ENCODE measurements at places on chromosomes 11 and 22.

DNA sequence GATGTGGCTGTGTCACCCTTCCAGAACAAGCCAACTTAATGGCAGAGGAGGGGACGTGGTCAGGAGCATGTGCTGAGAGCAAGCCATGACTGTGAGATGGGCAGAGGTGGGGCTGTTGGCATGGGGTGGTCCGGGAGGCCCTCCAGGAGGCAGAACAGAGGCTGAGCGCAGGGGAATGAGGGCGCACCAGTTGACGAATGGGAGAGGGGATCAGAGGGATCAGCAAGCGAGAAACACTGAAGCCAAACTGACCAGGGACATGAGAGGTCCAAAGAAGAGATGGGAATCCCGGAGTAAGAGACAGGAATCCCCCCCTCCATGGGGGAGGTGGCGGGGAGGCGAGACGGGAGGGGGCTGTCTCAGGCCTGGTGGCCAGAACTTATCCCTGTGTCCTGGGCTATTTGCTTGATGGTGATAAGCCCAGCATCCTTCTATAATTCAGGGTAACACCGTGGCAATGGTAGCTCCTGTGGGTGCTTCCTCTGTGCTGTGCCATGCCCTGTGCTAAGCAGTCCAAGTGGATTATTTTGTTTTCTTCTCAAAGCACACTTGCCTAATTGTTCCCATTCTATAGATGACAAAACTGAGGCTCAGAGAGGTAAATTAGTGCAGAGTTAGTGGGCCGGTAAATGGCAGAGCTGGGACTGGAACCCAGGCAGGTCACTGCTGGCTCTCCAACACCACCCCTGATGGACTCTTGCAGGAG is 83.4 kb upstream of the SHISAL1 start:
- no peak for DNase-seq

DNA sequence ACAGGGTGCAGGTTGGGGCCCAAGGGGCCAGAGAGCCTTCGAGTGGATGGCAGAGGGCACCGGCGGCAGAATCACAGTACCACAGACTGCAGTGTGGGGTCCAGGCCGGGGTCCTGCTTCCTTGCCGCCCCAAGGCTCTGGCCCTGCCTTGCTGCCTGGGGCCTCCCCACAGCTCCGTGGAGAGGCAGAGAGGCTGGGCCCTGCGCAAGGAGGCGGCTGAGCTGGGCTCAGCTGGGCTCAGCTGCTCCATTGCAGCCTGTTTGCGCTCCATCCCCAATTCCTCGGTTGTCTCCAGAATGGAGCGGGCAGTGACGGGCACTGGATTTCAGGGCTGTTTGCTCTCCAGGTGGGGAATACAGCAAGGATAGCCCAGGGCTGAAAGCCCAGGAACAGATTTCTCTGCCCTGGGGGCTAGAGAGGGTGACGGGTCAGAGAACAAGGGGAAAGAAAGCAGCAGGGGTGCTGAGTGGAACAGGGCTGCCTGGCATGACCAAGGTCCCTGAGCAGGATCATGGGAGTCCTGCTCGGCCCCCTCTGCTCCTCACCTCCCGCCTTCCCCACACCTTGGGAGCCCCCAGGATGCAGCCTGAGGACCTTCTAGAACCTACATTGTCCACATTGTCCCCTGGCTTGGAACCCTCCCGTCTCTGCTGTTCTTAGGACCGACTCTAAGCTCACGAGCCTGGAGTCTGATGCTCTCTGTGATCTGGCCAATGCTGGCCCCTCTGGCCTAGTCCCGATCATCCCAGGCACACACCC is 18.9 kb downstream of the MRGPRG start:
- no peak for DNase-seq

GRCh38 chr11:17840101-17840548 is 105.5 kb downstream of the KCNC1 start:
- DNase-seq: no peak

- no peak for DNase-seq
Measured at GRCh38 chr22:21734540-21735199, 924 bp downstream of the YPEL1 start.

GRCh38 chr11:35106595-35106994 is 32.4 kb upstream of the CD44 start:
- no peak for DNase-seq

DNA sequence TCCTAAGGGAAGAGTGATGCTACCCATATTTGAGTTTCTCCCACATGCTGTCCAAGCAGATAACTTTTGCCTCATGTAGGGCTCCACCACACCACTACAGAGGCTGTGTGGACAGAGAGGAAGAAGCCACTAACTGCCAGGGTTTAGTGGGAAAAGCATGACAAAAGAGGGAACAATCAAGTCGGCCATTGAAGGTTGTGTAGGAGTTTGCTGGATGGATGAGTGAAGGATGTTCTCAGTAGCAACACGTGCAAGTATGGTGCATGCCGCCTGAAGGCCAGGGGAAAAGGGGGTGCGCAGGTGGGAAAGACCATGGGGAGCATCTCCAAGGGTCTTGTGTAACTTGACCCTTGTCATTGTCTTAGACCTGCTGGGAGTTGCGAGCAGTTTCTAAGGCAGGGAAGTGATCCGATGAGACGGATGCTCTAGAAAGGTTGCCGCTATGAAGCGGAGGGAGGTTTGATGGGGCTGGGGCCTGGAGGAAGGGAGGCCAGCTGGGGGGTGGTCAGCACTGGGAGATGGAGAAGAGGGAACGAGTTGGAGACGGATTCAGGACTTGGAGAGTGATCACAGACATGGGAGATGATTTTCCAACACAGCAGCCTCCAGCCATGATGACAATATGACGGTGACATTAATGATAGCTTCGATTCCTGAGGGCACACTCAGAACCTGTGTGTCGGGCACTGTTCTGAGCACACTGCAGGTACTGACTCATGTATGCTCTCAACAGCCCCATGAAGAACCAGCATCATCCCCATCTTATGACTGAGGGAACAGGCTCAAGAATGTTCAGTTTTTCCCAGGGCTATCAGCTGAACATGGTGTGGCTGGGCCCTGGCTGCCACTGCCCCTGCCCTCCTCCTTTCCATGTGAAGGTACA is 53.7 kb downstream of the CD6 start:
- DNase-seq: no peak

- no peak for DNase-seq
Measured at GRCh38 chr11:102459393-102459792, 6.8 kb upstream of the TMEM123 start.

DNA sequence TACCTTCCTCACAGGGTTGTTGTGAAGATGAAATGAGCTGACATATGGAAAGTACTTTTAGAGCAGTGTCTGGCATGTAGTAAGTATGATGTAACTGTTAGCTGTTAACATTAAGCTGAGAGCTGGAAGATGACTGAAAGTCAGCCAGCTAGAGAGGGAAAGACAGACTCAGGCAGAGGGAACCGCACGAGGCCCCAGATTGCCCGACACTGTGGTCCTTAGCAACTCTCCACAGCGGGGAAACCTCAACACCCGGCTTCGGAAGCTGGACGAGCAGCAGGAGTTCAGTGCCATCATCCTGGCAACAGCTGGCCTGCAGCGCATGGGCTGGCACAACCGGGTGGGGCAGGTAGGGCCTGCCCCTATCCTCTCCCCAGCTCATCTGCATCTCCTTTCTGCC is 6.5 kb downstream of the HMBS start:
- no peak for DNase-seq

GRCh38 chr11:14021738-14022137 is 59.2 kb downstream of the SPON1 start:
- no peak for DNase-seq

GRCh38 chr11:125173556-125173955 is 9.0 kb downstream of the PKNOX2 start:
- no peak for DNase-seq

- DNase-seq: no peak
Measured at GRCh38 chr22:48760481-48761390, 1066.9 kb downstream of the BRD1 start.

DNA sequence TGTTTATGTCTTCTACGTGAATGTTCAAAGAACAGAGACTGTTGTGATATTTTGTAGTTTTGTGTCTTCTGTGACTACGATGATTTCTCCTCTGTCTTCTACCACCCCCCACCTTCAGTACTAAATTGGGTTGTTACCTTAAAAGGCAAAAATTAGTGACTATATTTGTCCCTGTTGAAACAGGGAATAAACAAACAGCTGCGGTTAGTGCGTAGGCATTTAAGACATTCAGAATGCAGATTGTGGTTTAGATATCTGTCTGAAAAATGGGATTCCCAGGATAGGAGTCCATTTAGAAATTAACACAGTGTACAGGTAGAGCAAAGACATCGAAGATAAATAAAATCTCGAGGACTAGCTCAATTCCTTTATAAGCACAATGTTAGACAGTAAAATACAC is 15.6 kb upstream of the ARHGAP42 start:
- no peak for DNase-seq

GRCh38 chr11:74226907-74227306 is 55.8 kb downstream of the PPME1 start:
- DNase-seq: no peak

DNA sequence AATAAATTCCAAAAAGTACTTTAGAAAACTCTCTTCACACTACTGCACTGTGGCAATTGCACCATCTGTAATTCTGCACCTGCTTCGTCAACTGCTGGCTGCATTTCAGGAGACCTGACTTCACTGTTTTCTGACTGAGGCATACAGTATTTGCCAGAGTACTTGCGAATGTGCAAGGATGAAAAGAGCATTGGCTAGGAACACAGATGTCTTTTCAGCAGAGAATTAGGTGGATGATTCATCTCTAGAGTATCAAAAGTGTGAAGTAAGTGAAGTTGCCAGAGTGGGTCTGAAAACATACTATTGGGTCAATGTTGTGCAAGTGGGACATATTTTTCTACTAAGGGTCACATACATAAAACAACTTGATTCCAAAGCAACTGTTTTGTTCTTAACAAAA is 427.5 kb upstream of the CCDC90B start:
- no peak for DNase-seq

- no peak for DNase-seq
Measured at GRCh38 chr11:44564670-44565210, 723 bp upstream of the CD82 start.

- no peak for DNase-seq
Measured at GRCh38 chr11:110027627-110028371, 65.4 kb upstream of the ZC3H12C start.

DNA sequence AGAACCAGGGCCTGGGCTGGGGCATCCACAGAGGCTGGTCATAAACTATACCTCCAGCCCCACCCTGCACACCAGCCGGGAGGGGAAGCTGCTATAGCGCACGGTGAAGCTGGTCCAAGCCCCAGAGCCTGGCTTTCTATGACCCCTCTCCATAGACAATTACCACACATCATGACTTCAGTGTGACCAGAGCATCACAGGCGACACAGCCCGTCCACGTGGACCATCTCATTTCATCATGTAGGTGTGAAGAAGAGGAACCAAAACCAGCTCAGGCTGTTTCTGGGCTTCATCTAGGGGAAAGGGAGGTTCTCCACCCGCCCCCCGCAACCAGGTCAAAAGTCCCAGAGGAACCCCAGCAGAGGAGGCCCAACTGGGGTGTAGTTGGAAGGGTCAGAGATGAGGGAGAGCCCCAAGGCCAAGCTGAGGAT is 3.0 kb downstream of the CXCR5 start:
- DNase-seq: no peak

GRCh38 chr22:36377022-36377631 is 10.6 kb downstream of the MYH9 start:
- DNase-seq: no peak

GRCh38 chr11:107756553-107756952 is 44.7 kb upstream of the SLN start:
- DNase-seq: no peak

GRCh38 chr11:106723071-106723470 is 295.2 kb downstream of the GUCY1A2 start:
- no peak for DNase-seq

DNA sequence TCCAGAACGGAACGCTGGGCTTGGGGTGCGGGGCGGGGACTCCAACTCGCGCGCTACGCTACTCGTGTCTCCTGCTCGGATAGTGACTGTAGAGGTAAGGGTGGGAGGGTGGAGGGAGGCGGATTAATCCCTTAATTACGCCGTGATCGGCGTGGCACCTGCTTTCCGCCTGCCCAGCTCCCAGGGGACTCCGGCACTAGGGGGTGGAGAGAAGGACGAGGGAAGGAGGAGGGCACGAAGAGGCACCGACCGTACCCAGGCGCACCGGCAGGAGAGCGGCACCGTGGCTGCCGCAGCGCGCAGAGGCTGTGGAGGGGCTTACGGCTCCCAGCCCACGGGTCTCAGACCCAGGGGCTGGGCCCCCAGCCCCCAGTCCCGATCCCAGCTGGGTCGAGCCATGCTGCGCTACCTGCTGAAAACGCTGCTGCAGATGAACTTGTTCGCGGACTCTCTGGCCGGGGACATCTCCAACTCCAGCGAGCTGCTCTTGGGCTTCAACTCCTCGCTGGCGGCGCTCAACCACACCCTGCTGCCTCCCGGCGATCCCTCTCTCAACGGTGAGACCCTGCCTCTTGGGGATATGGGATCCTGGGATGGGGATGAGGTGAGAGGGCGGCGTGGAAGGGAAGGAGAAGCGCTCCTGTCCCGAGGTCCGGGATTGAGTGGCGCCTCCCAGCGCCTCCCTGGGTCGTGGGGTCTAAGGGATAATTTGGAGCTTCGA is at the start of gene ROBO3:
TSS of gene ROBO3 (plus strand) at position 252 of the 721 bp plus-strand sequence. CDS start at position 398, 146 bp downstream.
- no peak for DNase-seq

DNA sequence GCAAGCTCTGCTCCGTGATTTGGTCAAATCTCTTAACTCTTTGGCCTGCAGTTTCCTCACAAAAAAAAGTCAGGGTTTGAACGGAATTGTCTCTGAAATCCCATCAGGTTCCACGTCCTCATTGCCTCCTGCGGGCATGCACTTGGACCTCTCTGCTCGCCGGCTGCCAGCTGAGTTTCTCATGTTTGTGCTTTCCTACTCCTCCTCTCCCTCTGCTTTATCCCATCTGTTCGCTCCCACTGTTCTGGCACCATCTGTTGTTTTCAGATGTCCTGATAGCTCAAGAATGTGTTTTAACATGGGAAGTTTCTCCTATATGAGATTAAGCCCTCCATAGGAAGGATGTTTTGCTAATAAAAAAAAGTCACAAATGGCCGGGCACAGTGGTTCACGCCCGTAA is 49.4 kb upstream of the ARHGAP42 start:
- DNase-seq: no peak

GRCh38 chr11:118306556-118306955 is 2.0 kb downstream of the CD3E start:
- no peak for DNase-seq

- no peak for DNase-seq
Measured at GRCh38 chr22:40631925-40632324, 4.6 kb downstream of the MRTFA start.

GRCh38 chr22:49521787-49522224 is 305.9 kb downstream of the BRD1 start:
- no peak for DNase-seq

DNA sequence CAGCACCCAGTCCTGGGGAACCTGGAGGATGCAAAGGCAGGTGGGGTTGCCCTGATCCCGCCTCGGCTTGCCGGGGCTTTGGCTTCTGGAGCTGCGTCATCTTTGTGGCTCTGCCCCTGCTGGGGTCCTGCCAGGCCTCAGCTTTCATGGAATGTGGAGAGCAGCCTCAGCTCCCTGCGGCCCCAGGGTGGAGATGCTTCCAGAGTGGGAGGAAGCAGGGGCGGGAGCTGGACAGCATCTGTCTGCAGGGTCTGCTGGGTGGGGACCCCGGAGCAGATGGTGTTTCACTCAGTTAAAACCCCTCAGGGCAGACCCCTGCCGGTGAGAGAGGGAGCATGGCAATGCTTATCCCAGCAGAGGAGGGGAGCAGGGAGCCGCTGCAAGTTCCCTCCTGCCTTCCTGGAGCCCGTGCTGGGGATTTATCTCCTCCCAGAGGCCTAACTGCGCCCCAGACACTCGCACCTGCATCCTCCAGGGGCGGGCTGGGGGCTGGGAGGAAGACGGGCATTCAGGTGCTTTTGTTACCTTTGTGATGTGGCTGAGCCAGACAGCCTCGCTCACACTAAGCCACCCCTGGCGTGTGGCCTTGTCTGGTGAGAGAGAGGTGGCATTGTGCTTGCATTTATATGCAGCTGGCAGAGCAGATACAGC is 15.7 kb downstream of the GRIK4 start:
- no peak for DNase-seq

Measured in activated CD8-positive, alpha-beta memory T cell treated with anti-CD3 and anti-CD28 coated beads for 48 hours (primary cell).